ENCODE measurements at places on chromosomes 4 and X.

GRCh38 chr4:67204441-67204840 is 340.9 kb downstream of the CENPC start:
- no peak for DNase-seq

GRCh38 chr4:53644607-53645006 is 53.3 kb upstream of the LNX1 start:
- DNase-seq = no peak

DNA sequence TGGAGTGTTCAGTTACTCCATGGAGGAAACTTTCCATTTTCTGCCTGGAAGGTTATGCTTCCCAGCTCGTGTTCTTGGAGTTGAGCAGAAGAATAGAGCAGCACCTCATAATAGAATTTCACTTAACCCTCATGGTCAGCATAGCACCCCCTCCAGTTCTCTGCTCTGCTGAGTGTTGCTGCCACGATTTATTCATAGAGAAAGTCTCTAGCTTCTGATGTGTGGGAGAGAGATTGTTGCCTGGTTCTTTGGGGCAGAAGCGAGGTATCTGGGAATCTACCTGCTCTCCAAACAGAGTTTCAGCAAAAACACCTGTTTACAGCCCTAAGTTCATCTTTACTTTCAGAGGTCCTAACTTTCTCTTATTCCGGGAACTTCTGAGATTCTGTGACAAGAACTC is 3.9 kb upstream of the DTHD1 start:
- no peak for DNase-seq

DNA sequence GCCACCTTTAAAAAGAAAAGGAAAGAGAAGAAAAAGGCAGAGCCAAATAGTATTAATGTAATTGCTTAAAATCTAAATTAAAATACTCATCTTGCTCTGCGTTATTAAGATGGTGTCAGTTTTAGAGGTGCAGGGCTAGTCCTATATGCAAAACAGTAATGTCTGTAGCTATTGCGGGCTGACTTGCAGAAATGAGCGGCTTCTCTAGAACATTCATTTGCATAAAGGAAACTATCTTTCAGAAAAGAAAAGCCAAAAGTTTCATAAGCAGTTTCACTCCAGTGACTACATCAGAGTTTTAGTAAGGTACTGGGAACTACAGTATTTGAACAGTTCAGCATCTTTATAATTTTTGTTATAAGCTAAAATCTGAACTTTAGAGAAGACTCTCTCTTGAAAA is 6.0 kb downstream of the SMAD1 start:
- no peak for DNase-seq

- no peak for DNase-seq
Observed at GRCh38 chrX:39144323-39144722, 343.1 kb downstream of the MID1IP1 start.

GRCh38 chrX:24515447-24515846 is 50.4 kb downstream of the PDK3 start:
- no peak for DNase-seq

DNA sequence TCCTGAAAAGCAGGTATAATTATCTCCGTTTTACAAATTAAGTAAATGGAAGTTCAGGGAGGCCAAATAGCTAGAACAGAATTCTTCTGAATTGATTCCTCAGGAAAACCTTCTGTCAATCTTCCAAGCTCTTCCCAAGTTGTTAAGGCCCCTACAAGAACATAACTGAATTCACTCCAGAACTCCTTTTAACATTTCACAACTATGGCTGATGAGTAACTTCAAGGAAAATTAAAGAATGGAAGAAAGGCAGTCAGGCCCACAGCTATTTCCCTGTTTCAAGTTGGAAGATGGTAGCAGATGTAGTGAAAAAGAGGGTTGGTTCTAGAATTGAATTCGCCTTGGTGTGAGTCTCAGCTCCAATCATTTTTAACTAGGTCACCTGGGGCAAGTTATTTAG is 15.9 kb downstream of the SETD7 start:
- DNase-seq = no peak

GRCh38 chrX:147693511-147693910 is 218.2 kb upstream of the FMR1 start:
- DNase-seq = no peak

DNA sequence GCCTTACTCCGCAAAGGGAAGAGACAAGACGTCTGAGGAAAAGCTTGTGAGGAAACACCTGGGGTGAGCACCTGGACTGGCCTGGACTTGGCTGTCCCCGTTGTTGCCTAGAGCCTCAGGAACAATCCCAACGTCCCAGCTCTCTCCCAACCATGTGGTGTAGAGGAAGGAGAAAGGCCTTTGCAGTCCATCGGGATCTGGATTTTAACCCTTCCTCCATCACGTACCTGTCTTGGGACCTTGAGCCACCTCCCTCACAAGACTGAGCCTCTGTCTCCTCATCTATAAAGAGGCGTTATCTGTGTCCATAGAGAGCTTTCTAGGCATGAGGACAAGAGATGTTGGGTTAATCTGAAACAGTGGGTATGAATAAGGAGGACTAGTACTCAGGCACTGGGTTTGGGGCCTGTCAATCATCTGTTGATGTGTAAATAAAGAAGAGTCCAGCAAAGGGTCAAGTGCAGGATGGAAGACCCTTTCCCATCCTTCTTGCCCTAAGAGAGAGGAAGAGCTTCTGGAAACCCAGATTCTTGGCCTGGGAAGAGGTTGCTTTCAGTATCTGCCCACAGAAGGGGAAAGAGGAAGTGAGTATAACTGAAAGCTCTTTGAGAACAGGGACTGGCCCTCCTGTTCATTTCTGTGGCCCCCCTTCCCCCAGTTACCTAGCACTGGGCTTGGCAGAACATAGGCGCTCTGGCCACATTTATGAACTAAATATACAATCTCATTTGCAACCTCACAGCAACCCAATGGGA is 137.1 kb downstream of the PJA1 start:
- no peak for DNase-seq

GRCh38 chr4:93657527-93657926 is 171.0 kb upstream of the ATOH1 start:
- DNase-seq = no peak

Data from neural crest cell (in vitro differentiated cells).